ENCODE measurements at places on chromosomes 16 and 17.

DNA sequence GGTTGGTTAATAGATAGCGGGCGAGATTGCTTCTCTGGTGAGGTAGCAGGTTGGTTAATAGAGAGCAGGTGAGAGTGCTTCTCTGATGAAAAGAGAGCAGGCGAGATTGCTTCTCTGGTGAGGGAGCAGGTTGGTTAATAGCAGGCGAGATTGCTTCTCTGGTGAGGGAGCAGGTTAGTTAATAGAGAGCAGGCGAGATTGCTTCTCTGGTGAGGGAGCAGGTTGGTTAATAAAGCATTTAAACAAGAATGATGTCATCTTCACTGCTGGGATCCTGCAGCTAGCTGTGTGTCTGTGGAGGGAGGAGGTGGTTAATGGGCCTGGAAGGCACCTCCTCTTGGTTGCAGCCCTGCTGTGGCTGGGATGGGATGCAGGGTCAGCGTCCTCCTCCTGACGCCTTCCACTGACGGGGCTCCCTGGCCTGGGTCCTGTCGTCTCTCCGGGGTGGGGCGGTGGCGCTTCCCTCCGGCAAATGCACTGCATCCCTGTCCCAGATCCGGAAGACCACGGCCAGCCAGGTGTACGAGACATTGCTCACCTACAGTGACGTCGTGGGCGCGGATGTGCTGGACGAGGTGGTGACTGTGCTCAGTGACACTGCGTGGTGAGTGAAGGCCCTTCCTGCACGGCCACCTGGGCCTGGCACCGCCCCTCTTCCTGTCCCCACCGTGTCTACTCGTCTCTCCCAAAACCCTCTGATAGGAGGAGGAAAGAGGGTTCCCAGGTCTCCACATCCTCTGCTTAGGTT, 99.2 kb upstream of the ZNF750 start:
- no peaks in the 10 kb centered on the region for H3K27me3 ChIP-seq
- no peak for DNase-seq
- no peaks in the 10 kb centered on the region for H3K4me1 ChIP-seq
- peaks cover 56% of the 10 kb centered on the region for H3K36me3 ChIP-seq
- H3K4me3 ChIP-seq = no peak overlapping the region

DNA sequence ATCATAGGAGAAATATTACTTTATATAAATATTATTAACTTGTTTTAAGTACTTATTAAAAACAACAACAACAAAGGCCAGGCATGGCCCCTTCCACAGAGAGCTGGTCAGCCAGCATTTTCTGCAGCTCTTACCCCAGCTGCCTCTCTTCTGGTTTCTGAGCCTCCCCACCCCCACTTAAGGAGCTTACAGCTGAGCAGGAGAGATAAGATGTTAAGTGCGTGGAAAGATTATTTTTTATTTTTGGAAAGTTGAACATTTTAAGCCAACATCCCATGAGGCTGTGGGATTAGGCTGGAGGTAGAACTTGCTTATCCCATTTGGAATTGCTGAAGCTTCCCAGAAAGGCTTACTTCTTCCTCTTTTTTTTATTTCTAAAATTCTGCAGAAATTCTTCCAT, 401.2 kb downstream of the SEC14L1 start:
- H3K36me3 ChIP-seq = no peaks in the 10 kb centered on the region
- no peaks in the 10 kb centered on the region for H3K4me1 ChIP-seq
- H3K4me3 ChIP-seq = no peak overlapping the region
- H3K27me3 ChIP-seq = peaks cover 7% of the 10 kb centered on the region

DNA sequence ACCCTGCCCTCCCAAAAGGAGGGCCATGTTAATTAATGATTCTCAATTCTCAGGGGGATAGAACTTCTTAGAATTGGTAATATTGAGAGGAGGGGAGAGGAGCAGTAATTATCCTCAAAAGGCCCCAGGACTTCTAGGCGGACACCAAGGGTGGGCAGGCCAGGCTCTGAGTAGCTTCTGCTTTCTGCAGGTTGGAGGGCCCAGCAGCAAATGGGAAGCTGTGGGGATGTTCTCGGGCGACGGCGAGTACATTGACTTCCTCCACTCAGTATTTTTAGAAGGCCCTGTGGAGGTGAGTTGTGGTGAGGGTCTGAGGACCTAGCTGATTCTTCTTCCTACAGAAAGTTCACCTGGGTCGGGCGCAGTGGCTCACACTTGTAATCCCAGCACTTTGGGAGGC, 57.5 kb downstream of the DNAH2 start:
- DNase-seq = no peak
- H3K27ac ChIP-seq = no peak overlapping the region
- no peaks in the 10 kb centered on the region for H3K36me3 ChIP-seq
- peaks cover 4% of the 10 kb centered on the region for H3K27me3 ChIP-seq

DNA sequence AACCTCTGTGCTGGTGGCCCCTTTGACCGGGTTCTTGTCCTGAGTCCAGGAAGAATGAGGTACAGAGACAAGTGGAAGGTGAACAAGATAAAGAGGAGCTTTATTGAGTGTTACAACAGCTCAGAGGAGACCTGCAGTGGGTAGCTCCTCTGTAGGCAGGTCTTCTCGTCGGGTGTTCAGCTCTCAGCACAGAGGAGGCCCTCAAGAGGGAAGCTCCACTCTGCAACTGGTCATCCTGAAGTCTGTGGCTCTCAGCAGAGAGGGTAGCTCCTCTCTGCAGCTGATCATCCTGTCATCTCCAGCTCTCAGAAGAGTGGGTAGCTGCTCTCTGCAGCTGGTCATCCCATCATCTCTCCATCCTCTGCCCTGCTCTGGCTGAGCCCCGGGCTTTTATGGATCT, 39.7 kb downstream of the SCPEP1 start:
- H3K4me1 ChIP-seq = no peaks in the 10 kb centered on the region
- H3K27ac ChIP-seq = no peak overlapping the region
- no peak for DNase-seq
- H3K36me3 ChIP-seq = no peaks in the 10 kb centered on the region
- no peaks in the 10 kb centered on the region for H3K27me3 ChIP-seq

GRCh38 chr17:50272711-50273653, 1.3 kb upstream of the TMEM92 start:
- H3K27ac ChIP-seq = no peak overlapping the region
- peaks cover 4% of the 10 kb centered on the region for H3K4me1 ChIP-seq
- H3K4me3 ChIP-seq = no peak overlapping the region
- H3K36me3 ChIP-seq = no peaks in the 10 kb centered on the region
- DNase-seq = peak; percentile 60

GRCh38 chr17:80660527-80661198, 116.0 kb downstream of the RPTOR start:
- H3K27ac ChIP-seq = no peak overlapping the region
- no peaks in the 10 kb centered on the region for H3K27me3 ChIP-seq
- no peak for DNase-seq
- peaks cover 32% of the 10 kb centered on the region for H3K4me1 ChIP-seq
- no peaks in the 10 kb centered on the region for H3K36me3 ChIP-seq
- no peak overlapping the region for H3K4me3 ChIP-seq

DNA sequence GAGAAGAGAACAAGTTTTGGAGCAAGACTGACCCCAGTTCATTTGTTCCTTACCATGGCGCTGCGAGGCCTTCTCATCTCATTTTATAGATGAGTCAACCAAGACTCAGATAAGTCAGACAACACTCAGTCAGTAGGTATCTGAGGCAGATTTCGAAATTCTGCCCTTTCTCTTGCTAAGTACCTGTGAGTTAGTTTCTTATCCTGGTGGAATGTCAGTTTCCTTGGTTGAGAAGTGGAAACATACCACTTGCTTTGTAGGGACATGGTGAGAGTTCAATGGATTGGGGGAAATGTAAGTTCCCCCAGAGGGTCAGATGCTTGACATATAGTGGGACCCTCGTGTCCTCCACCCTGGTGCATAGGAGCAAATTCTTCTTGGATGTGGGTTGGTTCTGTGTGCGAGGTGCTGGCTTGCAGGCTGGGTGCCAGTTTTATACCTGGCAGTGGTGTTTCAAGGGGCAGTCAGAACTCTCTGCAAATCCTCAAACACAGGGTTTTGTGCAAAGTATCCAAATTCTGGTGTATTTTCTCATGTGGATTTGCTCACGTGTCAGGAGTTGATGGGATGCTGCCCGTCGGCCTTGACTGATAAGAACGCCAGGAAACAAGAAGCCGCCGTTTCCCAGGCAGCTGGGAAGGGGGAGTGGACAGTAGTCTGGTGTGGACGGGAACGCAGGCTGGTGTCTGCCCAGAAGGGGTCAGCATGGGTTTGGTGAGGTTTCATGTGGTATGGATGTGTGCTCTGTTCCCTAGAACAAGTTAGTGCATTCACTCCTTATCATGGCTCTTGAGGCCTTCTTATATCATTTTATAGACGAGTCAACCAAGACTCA, 61.1 kb upstream of the CIBAR2 start:
- peaks cover 3% of the 10 kb centered on the region for H3K27me3 ChIP-seq
- no peak overlapping the region for H3K27ac ChIP-seq
- H3K4me1 ChIP-seq = no peaks in the 10 kb centered on the region
- H3K36me3 ChIP-seq = no peaks in the 10 kb centered on the region

DNA sequence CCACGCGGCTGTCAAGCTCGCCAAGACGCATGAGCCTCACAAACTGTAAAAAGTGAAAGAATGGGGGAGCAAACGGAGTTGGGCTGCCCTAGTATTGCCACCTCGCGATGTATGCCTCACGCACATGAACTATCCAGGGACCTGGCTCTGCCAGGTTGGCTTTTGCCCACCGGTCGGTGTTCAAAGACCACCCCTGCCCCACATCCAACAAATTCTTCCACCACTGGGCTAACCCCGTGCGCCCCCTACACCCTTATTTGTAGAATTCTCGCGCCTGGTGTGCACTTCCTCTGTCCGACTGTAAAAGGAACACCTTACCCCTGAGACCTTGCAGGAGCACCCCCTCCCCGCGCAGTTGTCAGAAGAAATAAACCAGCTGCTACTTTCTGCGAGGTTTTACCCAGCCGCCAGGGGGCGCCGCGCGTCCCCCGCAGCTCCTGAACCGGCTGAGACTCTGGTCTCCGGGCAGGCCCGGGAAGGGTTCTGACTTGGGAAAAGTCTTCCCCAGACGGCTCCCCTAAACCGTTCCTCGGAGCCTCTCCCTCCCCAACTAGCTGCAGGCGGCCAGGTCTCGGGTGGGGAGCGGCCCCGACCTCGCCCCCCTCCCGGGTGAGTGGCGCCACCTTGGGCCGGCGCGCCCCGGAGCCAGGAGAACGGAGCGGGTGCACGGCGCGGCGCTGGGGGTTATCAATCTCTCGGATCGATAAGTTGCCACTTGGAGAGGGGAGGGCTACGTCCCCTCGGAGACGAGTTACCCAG, 1.7 kb upstream of the ZNF423 start:
- no peak overlapping the region for H3K4me3 ChIP-seq
- H3K27me3 ChIP-seq = peaks cover 18% of the 10 kb centered on the region
- peaks cover 10% of the 10 kb centered on the region for H3K4me1 ChIP-seq

GRCh38 chr16:89827383-89828198, 684 bp upstream of the SPIRE2 start:
- no peak overlapping the region for H3K4me3 ChIP-seq
- no peak overlapping the region for H3K27ac ChIP-seq
- H3K36me3 ChIP-seq = no peaks in the 10 kb centered on the region
- peaks cover 8% of the 10 kb centered on the region for H3K4me1 ChIP-seq
- no peak for DNase-seq

DNA sequence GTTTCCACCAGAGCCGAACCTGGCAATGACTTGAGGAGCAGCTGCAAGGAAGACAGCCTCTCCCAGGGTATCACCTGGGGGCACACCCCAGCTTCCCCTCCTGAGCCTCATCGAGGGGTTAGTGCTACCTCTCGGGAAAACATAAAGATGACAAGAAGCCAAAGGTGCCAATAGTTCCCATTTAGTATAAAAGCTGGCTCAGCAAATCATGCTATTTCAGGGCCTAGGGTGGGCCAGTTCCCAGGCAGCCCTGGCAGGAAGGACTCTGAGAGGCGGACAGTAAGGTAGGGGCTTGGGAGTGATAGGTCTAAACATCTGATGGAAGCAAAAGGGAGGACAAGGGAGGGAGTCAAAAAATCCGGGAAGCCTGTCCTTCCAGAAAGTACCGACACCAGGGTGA, 46.2 kb downstream of the SOST start:
- peaks cover 14% of the 10 kb centered on the region for H3K4me1 ChIP-seq
- H3K36me3 ChIP-seq = no peaks in the 10 kb centered on the region
- peaks cover 18% of the 10 kb centered on the region for H3K27me3 ChIP-seq
- DNase-seq = no peak
- no peak overlapping the region for H3K27ac ChIP-seq

- DNase-seq = peak; percentile 57
- peaks cover 5% of the 10 kb centered on the region for H3K36me3 ChIP-seq
- no peaks in the 10 kb centered on the region for H3K27me3 ChIP-seq
- peaks cover 98% of the 10 kb centered on the region for H3K4me1 ChIP-seq
Measured at GRCh38 chr16:84606081-84606875, 11.6 kb downstream of the COTL1 start.

DNA sequence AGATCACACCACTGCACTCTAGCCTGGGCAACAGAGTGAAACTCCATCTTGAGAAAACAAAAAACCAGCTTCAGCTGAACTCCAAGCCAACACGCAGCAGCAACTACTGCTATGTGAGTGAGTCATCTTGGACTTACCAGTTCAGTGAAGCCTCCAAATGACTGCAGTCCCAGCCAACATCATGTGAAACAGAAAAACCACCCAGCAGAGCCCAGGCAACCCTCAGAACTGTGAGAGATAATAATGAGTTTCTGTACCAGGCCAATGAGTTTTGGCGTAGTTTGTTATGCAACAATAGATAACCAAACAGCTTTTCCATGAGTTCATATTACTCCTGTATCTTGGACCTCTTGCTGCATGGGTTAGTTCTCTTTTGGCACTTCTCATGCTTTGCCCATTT, 23.3 kb downstream of the PHF12 start:
- H3K27me3 ChIP-seq = no peaks in the 10 kb centered on the region
- no peak for DNase-seq
- H3K4me3 ChIP-seq = no peak overlapping the region
- H3K36me3 ChIP-seq = peaks cover 11% of the 10 kb centered on the region
- H3K4me1 ChIP-seq = peaks cover 63% of the 10 kb centered on the region
